ENCODE measurements at places on chromosomes 3 and 15. TPM values are rescaled to one million over a fixed set of nuclear protein-coding genes. Genes with fewer than 3 reads are reported as not detected.

The RETNLB gene
- total RNA-seq = not detected

GRCh38 chr15:69004011-69004410 is 10.5 kb upstream of the NOX5 start:
- DNase-seq = no peak

The RBP2 gene
- total RNA-seq = not detected

The SI gene
- total RNA-seq = not detected

DNA sequence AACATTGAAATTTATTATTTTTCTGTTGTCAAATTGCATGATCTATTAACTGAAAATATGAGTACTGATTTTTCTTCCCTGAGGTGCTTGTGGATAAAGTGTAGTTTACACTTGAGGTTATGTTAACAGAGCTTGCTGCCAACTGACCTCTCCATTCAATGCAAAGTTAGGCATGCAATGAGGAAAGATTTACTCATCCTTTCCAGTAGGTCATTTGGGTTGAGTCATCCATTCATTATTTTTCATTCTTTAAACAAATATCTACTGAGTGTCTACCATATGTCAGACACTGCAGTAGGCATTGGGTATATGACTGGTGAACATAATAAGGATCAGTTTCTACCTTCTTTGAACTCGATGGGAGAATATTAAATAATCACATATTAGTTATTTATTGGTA is 604.1 kb downstream of the EDEM1 start:
- DNase-seq = no peak

GRCh38 chr3:71187715-71188114 is 395.8 kb downstream of the FOXP1 start:
- no peak for DNase-seq

DNA sequence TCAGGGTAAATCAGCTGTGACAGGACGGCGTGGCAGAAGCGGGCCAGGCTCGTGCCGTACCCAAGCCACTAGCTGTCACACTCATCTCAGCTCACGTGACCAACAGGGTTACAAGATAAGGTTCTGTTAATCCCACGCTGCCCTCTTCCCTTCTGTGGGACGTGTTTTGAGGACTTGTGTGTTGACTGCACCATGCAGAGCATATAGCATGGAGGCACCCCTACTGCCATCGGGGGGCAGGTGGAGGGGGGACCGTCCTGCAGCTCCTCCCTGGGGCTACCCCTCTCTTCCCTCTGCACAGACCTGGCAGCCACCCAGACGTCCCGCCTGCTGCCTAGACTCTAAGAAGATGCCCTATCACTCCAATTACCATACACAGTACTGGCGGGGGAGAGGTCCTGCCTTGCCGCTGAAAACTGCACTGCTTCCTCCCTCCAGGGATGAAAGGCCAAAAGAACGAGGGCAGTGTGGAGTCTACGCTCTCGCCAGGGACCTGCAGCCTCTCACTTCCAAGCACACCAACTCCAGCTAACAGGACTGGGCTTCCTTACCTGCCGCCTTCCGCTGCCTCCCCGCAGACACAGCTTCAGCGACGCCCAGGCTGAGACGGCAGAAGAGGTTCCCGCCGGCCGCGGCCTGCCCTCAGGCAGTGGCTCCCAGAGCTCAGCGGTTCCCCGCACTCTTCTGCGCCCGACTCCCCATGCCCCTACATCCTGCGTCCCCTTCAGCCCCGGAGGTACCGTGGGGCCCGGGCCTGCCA is at the start of gene TNK2:
TNK2 (minus strand) TSS at position 618 of the 760 bp plus-strand sequence. CDS start 19,963 bp downstream, outside the sequence.
- DNase-seq = peak; percentile 72

The CTXN2 gene
- not detected for total RNA-seq

GRCh38 chr3:71524672-71525071 is 58.9 kb downstream of the FOXP1 start:
- no peak for DNase-seq

The STRIT1 gene
- total RNA-seq = 1.6 TPM

The PRICKLE2 gene
- total RNA-seq = 15.2 TPM

GRCh38 chr3:47954567-47954966 is 61.6 kb downstream of the MAP4 start:
- peak; percentile 13 for DNase-seq
